ENCODE measurements at places on chromosomes 16 and 17.

- DNase-seq: peak; percentile 63
These were observed 26.2 kb upstream of the OSGIN1 start for GRCh38 chr16:83926726-83927397.

- no peak for DNase-seq
These were observed 9.6 kb downstream of the BANP start for GRCh38 chr16:87960852-87961251.

GRCh38 chr17:55435408-55435807 lies 13.8 kb upstream of the MMD start:
- no peak for DNase-seq

- DNase-seq: peak; percentile 10
These were observed 108.9 kb downstream of the MAP2K6 start for GRCh38 chr17:69523244-69523861.

GRCh38 chr16:67019171-67019570 lies 9.8 kb upstream of the CBFB start:
- DNase-seq: no peak

DNA sequence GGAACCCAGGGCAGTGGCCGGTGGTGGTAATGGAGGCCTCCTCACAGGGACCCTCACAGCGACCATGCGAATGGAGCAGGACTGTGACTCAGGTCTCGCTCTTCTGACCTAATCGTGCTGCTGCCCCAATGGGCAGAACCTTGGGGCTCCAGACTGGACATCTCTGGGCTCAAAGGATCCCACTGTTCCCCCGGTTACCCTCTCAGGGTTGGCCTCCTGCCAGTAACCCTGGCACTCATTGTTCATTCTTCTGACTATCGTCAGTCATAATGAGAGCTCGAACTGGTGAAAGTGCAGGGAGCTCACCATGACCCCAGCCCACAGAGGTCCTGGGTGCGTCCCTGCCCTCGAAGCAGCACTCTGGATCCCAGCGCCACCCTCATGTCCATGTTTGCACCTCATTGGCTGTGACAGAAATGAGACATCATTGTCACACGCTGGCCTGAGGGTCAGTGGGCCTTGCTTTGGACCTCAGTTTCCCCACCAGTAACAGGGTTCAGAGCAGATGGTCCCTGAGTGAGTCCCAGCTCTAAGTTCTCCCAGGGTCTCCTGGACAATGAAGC lies 4.0 kb upstream of the NPRL3 start:
- DNase-seq: no peak
